ENCODE measurements at places on chromosomes 3 and 15.
A peak's percentile ranks its signal among the peaks of the same experiment; 100 is the strongest.

- DNase-seq = no peak
Observed at GRCh38 chr3:101177577-101177976, 142.8 kb downstream of the IMPG2 start.

GRCh38 chr3:53899750-53900149 is 8.1 kb upstream of the SELENOK start:
- no peak for DNase-seq

- DNase-seq = no peak
Observed at GRCh38 chr3:64221571-64222257, 3.6 kb downstream of the PRICKLE2 start.

GRCh38 chr3:143830063-143830462 is 18.2 kb downstream of the SLC9A9 start:
- no peak for DNase-seq

GRCh38 chr3:77420336-77420735 is 380.4 kb downstream of the ROBO2 start:
- no peak for DNase-seq

DNA sequence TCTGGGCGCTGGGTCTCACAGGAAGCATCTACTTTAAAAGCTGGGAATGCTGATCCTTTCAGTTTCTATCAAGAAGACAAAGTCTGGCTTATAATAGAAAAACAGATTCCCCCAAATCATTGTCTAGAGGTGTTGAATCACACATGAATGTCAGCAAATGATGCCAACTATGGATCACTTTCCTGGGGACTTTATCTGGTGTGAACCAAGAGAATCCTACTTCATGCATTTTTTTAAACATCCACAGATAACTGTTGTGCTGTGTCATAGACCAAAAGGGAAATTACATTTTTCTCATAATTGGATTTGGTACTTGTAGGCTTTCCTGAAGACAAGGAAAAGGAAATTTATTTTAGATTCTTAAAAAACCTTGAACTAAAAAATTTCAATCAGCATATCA is 132.7 kb downstream of the CD47 start:
- no peak for DNase-seq

DNA sequence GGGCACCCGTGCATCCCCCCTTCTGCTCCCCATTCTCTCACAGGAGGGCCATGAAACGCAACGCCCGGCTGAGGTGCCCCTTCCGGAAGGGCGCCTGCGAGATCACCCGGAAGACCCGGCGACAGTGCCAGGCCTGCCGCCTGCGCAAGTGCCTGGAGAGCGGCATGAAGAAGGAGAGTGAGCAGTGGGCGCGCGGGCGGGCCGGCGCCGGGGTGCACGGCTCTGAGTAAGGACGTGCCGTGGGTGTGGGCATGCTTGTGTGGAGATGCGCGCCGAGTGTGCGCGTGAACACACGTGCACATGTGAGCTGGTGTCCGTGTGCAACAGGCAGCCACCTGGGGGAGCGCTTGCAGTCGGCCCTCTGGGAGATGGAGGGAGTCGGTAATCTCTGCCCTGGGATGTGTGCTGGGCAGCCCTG is 28.1 kb downstream of the NR1I2 start:
- peak; percentile 53 for DNase-seq

- DNase-seq = no peak
Observed at GRCh38 chr3:131850223-131850622, 184.6 kb downstream of the CPNE4 start.

- no peak for DNase-seq
Observed at GRCh38 chr15:62323353-62323890, 158.3 kb upstream of the C2CD4B start.

DNA sequence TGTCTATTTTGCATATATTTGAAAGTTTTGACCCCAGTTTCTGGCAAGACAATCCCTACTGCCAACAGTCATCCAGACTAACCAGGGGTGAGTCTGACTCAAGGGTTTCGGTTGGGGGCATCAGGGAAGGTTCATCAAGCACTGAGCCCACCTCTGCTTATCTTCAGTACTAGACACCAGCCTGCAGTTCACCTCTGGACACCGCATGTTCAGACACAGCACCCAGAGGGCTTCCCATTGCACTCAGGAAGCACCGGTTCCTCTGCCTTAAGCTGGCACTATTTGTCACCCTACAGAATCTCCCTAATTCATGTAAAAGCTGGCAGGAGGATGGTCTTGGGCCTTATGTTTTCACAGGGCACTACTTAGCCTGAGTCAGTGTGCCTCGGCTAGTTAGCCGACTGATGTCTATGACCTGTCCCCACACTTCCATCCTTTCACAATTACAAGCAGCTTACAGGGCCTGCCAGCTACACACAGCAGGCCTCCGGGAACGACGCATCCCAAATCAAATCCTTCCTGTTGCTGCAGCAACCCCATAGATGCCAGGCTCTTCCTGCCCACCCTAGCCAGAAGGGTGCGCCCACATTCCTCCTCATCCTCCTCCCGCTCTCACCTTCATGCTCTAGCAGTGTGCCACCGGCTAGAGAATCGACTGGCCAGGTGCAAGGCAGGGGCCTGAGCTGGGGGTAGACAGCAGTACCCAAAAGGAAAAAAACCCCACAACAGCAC is 52.5 kb downstream of the SH3BP5 start:
- no peak for DNase-seq

- DNase-seq = no peak
Observed at GRCh38 chr15:42313463-42313862, 40.2 kb upstream of the TMEM87A start.

GRCh38 chr15:52086011-52086786 is 26.4 kb downstream of the BCL2L10 start:
- no peak for DNase-seq

GRCh38 chr3:12856626-12857025 is 15.3 kb upstream of the RPL32 start:
- no peak for DNase-seq

GRCh38 chr3:99384596-99384995 is 253.8 kb upstream of the COL8A1 start:
- no peak for DNase-seq

GRCh38 chr3:140223631-140224030 is 288.6 kb downstream of the CLSTN2 start:
- DNase-seq = no peak

DNA sequence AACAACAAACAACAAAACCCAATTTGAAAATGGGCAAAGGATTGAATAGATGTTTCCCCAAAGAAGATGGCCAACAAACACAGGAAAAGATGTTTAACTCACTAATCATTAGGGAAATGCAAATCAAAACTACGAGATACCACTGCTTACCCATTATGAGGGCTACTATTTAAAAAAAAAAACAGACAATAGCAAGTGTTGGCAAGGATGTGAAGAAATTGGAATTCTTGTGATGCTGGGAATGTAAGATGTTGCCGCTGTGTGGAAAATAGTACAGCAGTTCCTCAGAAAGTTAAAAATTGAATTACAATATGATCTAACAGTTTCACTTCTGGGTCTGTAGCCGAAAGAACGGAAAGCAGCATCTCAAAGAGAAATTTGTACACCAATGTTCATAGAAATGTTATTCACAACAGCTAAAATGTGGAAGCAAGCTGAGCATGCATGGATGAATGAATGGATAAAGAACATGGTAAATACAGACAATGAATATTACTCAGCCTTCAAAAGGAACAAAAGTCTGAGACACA is 121.9 kb downstream of the CHSY1 start:
- DNase-seq = no peak

DNA sequence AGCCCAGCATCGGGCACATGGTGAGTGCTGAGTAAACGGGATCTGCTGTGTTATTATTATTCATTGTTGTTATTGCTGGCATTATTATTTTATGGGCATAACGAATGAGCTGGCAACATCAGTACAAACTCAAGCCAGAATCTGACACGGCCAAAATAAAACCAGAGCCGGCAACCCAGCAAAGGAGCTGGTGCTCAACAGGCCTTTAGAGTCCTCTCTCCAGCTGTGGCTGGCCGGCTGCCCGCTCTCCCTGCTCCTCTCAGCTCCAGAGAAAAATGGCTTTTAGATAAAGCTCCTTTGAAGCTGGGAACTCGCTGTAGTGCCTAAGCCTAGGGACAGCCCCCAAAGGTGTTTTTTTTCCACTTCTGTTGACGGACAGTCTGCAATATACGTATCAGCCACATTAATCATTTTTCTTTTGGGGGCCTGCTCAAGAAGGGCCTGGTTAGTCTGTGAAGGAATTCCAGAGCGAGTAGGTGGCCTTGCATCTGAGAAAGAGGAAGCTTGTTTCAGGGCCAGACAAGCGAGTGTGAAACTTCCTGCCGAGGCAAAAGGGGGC is 193.9 kb upstream of the UBE2E1 start:
- no peak for DNase-seq

GRCh38 chr3:186456731-186457191 is 87.4 kb downstream of the CRYGS start:
- DNase-seq = no peak

DNA sequence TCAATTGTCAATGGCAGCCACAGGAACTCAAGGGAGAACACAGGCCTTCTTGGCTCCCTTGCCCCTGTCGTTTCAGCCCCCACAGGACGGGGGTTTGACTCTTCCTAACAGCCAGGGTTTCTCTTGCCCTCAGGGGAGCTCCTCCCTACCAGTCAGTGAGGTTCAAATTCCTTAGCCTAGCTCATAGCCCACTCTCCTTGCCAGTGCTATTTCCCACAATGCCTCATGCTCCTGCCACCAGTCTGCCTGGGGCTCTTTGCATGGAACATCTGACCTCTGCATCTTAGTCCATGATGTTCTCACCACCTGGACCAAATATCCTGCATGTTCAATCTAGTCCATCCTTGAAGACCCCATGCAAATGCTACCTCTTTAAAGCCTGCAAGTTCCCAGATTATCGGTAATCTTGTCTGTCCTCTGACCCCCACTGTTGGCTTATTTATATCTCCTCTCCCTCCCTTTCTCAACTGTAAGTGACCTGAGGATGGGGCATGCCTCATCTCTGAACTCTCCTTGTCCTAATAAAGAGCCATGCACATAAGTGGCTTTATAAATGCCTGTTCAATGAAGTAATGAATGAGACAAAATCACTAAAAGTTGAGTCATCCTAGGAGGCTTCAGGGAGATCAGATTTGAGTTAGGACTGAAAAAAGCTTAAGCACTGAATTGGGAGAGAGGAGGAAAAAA is 78.0 kb downstream of the MYO1E start:
- DNase-seq = no peak

GRCh38 chr15:39172380-39173281 is 408.2 kb upstream of the THBS1 start:
- no peak for DNase-seq

GRCh38 chr3:171535133-171535532 is 74.9 kb upstream of the TNIK start:
- DNase-seq = no peak

DNA sequence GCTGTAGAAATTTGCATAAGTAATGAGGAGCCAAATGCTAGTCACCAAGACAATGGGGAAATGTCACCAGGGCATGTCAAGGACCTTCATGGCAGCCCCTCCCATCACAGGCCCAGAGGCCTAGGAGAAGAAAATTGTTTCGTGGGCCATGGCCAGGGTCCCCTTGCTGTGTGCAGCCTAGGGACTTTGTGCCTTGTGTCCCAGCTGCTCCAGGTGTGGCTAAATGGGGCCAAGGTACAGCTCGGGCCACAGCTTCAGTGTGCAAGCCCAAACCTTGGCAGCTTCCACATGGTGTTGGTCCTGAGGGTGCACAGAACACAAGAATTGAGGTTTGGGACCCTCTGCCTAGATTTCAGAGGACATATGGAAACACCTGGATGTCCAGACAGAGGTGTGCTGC is 208.8 kb upstream of the TBC1D5 start:
- no peak for DNase-seq

GRCh38 chr3:141379250-141379966 is 11.1 kb downstream of the ZBTB38 start:
- DNase-seq = no peak

DNA sequence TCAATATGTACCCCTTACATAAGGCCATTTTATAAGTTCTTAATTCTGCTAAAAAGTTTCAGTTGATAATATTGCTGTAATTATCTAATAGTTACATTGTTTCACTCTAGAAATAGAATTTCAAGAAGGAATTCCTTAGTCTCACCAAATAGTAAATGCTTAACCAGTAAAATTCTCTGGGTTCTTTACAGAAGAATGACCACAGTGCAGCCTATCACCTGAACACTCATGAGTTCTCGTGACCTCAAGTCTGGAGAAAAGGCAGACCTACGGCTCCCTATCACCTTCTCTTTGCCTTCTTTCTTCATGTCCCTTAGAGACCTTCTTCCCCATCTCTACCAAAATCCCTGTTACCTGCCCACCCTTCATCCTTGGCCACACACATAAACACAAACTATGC is 30.9 kb downstream of the CCDC191 start:
- DNase-seq = no peak

- no peak for DNase-seq
Observed at GRCh38 chr15:47466357-47466756, 250.9 kb upstream of the SEMA6D start.

DNA sequence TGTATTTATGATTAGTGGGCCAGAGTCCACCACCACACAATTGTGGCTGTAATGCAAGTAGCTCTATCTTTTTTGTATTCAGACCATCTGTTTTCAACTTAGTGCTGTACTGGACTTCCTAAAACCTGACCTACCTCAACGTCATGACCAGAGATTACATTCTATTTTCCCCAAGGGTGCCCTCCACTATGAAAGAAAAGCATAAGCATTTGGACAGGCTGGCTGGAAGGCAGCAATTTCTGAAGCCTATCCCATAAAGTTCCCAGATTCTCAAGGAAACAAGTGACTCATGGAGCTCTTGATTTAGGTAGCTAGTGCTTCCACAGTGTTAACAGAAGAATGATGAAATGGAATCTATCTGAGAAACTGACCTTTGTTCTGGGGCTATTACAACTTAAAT is 75.8 kb downstream of the COL8A1 start:
- no peak for DNase-seq

DNA sequence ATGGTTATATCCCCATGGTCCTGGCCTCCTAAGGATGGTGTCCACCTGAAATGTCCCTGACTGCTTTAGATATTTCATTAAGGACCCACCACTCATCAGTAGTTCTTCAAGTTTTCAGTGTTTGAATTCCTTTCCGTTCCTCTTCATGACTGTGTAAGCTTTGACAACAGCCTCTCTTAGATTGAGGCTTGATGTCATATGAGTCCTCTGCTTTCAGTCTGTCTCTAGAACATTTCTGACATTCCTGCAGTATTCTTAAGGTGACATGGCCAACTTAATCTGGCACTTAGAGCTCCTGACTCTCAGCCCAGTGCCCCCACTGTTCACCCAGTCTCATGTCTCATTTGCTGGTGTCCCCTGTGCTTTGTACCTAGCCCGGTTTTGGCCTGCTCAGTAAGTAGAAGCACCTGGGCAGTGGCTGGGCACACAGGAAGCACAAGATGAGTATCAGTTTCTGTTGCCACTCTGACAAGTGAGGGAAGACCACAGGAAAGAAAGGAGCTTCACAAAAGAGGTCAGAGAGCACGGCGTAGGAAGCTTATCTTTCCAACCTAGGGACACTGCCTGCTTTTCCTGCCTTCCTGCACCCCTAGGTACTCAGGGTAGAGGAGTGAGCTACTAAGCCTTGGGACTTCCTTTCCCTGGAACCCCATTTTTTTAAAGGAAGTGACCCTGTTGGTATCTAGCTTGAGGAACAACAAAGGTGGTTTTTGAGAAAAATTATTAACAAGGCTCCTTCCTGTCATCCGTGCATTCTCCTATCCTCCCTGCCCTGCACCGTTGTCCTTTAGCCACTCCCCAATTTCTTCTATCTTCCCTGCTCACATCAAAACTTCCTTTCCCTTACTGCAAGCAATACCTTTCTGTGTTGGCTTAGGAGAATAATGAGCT is 103.1 kb downstream of the KLHL25 start:
- DNase-seq = no peak

Measured in activated CD8-positive, alpha-beta memory T cell treated with anti-CD3 and anti-CD28 coated beads for 4 hours (primary cell).